NCI-H460 (cell line): ENCODE measurements at places on chromosomes 12 and 14.

- DNase-seq, result no peak
These were observed 5.4 kb upstream of the BCAT1 start for GRCh38 chr12:24954261-24954660.

DNA sequence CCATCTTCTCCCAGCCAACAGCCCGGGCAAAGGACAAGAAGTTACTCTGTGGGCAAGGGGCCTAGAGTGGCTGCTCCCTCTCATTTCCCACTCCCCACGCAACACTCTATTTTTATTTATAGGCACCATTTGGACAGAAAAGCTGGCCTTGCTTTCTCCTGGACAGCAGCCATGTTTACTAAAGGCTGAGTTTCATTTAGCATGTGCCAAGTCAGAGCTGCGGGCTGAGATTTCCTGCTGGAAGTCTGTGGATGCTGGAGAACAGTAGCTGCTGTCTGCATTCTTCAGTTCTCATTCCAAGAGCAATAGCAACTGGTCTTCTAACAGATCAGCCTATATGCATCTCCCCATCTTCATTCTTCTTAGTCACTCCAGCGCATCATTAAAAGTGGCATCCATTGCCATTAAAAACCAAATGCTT, 8.3 kb downstream of the COL2A1 start:
- no peak for DNase-seq

DNA sequence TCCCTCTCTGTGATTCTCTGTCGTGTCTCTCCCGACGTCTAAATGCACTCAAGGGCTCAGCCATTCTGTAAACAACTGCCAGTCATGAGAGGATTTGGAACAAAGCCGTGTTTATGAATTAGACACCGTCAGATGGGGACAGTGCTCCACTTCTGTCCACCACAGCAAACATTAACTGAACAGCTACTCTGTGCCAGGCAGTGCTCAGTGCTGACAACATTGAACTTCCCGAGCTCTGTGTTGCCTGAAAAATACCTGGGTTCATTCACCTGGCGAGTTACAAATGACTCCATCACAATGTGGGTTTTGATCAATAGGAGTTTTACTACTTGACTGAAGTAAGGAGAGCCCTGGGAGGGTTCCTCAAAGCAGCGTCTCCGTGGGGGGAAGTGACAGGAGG, 139.3 kb downstream of the GLT1D1 start:
- no peak for DNase-seq

DNA sequence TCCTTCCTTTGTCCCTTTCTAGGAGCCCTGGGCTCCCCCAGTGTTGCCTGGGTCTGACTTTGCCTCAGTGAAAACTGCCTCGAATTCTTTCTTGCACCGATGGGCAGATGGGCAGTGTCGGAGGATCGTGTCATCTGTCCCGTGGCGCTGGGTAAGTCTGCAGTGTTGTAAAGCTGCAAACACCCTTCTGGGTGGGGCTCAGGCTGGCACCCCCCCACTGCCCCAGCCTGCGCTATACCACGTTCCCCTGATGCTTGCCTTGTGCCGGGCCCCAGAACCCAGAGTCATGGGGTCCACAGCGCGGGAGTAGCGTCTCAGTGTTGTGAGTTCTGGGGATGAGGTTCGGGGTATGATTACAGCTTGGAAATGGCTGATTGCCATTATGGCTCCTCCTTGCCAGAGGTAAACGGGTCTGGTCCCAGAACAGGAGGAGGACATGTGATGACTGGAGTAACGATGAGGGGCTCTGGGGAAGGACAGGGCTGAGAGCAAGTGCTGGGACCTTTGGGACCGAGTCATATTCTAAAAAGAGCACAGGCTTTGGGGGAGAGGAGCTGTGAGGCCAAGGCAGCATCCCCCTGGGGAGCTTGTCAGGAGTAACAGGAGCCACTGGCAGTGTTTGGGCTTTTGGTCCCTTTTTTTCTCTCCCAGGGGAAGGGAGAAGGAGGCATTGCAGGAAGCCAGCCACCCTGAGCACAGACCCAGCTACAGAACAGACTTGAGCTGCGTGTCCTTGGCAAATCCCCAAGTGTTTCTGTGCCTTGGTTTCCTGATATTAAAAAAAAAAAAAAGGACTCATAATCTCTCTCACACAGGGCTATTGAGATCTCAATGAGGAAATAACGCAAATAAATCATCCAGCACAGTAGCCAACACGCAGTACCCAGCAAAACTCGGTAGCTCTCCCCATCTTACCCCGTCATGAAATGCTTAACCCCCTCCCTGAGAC, 4.3 kb downstream of the RTL1 start:
- no peak for DNase-seq

- no peak for DNase-seq
These were observed 239.2 kb downstream of the PAX9 start for GRCh38 chr14:36900846-36901245.
